ENCODE measurements at places on chromosomes 6 and 20.

DNA sequence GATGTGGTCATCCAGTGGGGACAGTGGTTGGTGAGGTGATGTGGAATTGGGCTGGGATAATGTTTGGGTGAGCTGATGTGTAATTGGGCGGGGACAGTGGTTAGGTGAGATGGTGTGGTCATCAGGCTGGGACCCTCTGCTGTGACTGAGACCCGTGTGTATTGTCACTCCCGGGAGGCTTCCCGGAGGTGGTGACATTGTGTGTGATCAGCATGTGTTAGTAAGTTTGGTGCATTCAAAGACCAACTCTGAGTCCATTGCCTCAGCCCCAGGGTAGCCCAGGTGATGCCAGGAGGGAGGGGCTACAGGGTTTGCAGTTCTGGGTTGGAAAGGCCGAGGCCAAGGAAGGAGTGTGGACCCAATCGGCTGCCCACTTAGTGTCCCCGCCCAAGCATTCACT is 375.5 kb downstream of the TAF4 start:
- no peak for DNase-seq

GRCh38 chr6:43295456-43295855 is 2.6 kb upstream of the SLC22A7 start:
- no peak for DNase-seq

DNA sequence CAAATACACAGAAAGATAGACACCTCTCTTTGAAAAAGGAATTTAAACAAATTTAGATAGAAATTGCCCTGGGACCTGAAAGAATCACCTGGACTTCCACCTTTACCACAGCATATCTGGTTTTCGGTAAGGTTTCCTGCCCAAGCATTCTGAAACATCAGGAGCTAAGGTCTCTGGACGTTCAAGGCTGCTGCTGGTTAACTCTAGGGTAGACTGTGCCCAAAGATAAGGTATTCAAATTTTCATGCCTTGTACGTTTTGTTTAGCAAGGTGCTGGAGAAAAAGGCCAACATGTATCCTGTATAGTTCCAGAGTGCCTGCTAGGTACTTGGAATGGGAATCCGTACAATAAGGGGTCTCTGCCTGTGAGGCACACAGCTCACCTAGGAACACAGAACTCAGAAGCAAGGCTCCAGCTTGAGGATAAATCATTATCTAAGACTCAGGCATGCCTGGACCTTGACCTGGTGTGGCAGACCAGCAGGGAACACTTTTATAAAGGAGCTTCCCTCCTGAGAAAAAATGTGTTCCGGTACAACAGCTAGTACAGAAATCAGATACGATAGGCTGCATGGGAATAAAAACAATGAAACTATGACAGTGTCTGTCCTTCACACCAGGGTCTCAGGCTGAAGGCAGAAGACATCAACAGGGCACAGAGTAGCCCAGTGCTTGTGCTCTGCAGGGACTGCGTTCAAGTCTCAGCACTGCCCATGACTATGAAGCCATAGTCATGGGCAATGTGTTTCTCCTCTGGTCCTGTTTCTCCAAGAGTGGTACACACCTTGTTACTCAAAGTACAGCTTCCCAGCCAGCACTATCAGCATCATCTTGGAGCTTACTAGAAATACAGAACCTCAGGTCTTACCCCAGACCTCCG is 70.4 kb downstream of the METTL24 start:
- no peak for DNase-seq

DNA sequence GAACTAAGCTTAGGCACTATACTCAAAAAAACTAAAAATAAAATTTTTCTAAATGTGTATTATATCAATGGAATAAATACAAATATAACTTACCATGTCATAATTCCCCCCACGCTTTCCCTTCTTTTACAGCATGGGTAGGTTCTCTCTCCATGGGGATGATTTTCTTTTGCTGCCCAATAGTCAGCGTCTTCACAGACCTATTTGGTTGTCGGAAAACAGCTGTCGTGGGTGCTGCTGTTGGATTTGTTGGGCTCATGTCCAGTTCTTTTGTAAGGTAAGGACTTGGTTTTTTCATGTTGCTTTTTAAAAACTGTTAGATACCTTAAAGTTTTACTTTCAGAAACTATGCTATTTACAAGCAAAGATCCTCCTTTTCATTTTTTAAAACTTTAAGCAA is 85.3 kb downstream of the SLC16A10 start:
- DNase-seq = no peak

DNA sequence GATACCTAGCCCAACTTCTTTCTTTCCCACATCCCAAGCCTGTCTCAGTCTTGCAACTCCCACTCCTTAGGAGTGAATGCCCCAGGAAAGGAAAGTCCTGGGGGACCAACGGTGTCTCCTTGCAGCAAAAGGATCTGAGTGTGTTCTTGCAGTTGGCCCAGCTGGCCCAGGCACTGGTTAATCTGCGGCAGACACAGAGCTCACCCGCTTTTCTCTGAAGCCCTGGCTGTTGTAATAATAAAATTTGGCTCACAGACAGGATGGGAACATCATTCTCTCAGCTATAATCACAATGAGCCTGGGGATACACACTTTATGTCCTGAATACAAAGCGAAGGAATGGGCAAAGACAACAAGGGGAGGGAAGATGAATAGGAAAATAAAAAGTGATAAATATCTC is 287.0 kb upstream of the PRND start:
- DNase-seq = no peak

GRCh38 chr20:56957737-56958553 is 308.5 kb downstream of the BMP7 start:
- no peak for DNase-seq

- DNase-seq = no peak
Measured at GRCh38 chr6:92767101-92767500, 652.3 kb downstream of the EPHA7 start.

DNA sequence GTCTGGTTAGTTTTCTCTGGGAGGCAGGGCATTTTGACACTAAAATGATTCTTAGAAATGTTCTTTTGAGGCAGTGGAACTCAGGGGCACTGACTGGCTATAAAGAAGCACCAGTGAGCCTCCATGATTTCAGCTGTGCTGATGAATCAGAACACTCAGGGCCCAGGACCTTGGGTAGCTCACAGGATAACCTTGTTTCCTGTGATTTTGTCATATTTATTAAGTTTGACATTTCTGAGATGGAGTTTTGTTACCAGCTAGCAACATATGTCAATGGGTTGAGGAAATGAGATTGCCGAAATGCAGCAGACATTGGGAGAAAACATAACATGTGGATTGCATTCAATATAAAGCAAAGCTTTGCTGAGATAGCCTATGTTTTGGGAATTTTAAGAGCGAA is 802.4 kb downstream of the EYS start:
- DNase-seq = no peak

- no peak for DNase-seq
Measured at GRCh38 chr6:43396408-43397149, 27.1 kb upstream of the ZNF318 start.

DNA sequence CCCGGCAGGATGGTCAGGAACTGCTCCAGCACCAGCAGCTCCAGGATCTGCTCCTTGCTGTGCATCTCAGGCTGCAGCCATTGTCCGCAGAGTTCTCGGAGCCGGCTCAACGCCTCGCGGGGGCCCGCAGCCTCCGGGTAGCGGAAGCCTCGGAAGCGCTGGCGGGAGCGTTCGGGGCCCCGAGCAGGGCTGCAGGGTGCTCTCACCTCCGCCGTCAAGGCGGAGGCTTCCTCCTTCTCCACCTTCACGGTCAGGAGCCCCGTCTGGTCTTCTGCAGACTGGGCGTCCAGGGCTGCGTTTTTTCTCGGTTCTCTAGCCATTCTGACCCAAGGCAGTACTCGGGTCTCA is 434 bp downstream of the ZKSCAN4 start:
- DNase-seq = peak; percentile 52

DNA sequence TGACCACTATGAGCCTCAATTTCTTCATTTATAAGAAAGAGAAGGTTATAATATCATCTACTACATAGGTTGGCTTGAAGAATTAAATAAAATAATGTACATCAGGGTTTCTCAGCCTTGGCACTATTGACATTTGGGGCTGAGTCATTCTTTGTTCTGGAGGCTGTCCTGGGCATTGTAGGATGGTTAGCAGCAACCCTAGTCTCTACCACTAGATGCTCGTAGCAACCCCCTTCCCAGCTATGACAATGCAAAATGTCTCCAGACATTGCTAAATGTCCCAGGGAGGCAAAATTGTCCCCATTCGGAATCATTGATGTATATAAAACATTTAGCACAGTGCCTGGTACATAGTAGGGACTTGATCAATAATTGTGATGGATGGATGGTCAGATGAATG is 152.1 kb downstream of the KHDC1L start:
- no peak for DNase-seq

DNA sequence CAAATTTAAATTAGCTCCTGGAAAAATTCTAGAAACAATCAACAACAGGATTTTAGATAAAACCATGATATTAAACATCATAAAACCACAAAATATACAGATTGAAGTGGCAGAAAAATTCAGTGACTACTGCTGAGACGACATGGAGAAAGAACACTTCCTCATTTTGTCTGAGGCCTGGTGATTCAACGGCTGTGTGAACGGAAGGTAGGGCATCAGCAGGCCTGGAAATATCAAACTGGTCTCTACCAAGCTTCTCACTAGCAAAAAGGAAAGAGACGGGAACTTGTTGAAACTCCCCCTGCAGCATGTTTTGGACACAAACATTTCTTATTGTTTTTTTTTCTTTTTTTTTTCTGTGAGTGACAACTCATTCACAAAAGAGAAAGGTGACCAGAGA is 58.0 kb upstream of the AHI1 start:
- no peak for DNase-seq

DNA sequence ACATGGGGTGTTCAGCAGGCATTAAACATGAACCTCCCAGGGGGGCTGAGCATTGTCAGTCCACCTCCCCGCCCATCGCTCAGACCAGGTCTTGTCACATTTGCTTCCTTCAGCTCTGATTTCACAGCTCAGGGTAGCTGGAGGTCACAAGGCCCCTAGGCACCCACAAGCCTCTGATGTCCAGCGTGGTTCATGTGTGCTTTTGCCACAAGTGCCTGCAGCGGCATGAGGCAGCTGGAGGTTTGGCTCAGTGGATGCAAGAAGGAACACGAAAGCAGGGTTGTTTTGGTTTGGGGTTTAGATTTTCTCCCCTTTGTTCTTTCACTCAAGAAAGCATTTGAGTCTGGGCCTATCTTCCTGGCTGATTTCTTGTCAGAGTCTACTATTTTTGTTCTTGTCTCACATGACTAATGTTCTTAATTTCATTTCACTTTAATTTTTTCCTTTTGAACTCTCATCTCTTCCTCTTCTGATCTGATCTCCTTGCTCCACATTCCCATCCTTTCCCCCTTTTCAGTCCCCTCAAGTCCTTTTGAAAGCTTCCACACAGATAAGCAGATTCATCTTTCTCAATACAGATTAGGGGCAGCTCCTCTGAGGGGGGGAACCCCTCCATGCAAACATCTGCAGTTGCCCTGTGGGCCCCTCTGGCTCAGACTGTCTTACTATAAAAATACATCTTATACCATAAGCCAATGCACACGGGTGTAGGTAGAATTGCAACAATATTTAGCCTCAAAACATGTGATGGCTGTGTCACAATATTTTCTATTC is 68.1 kb upstream of the CEP85L start:
- peak; percentile 48 for DNase-seq

DNA sequence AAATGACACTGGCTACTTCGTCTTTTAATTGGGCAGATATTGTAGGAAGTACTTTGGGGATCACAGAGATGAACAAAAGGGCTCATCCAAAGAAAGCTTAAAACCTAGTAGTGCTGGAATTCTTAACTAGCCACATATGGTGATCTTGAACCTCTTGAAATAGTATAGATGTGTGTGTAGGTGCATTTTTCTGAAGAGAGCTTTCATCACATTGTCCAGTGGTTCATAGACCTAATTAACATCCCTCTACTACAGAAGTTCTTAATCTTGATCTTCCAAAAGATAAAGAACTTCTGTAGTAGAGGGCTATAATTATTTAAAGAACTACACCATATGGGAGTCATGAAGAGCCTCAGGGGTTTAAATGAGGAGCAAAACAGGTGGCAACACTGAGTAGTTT is 2.3 kb upstream of the PRIM2 start:
- DNase-seq = no peak

GRCh38 chr6:119310486-119311036 is 39.0 kb downstream of the MAN1A1 start:
- peak; percentile 29 for DNase-seq

DNA sequence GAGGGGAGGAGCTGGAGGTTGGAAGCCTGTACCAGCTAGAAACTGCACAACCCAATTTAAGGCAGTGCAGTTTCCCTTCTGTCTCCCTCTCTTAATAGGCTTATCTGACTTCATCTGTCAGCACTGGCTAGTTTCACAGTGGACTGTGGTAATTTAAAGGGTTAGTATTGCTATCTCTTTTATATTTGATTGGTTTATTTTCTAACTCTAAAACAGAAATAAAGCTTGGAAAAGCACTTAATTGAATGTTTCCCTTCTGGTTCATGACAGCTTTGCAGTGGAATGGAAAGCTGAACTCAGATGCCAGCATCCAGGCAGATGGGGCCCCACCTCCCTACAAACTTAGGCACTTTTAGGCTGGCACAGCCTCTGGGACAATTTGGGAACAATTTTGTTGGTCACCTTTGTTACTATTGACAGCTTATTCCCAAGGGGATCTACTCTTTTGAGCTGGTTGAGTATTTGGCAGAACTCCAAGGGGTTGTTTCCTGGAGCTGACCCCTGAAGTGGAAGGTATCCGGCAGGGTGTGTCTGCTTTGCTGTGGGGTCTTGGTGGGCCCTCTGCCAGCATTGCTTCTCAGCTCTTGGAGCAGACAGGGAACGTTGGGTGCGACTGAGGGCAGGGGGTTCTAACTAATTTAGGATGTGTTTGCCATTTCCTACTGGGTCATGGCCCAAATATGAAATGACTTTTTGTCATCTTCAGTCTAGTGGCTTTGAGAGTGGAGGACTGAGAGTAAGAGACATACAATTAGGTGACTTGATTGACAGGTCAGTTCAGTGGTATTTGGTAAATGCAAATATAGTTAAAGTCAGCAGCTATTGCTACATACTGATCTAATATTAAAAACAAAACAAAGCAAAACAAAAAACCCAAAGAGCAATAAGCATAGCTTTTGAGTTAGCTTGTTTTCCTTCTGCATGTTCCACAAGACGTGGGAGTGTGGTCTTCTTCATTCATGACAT is 9.3 kb downstream of the SH3BGRL2 start:
- DNase-seq = no peak

- DNase-seq = no peak
Measured at GRCh38 chr6:156618600-156619205, 158.5 kb upstream of the ARID1B start.

DNA sequence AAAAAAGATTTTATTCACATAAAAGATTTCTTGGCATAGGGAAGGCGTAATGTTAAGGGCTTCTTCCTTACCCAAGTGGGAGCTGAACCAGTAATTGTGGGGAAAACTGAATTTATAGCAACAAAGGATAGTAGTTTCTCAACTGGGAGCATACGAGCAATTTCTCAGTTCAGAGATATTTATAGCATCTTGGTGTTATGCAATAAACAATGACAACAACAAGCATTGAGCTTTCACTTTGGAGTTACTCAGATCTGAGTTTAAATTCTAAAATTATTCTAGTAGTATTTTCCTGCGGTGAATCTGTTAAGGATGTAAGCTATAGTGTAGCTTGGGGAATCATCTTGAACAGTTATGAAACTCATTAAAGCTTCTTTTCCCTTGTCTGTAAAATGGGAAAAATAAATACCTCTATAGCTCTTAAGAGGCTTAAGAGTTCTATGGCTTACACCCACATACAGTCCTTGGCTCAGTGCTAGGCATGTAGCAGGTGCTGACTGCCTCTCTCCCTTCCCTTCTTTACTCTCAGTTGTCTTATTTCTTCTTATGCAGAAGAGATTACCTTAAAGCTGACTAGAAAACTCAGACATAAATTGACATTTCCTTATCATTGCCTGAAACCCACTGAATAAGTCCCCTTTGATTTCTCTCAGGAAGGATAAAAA is 58.8 kb downstream of the SAMD5 start:
- no peak for DNase-seq

GRCh38 chr6:160735523-160735922 is 33.5 kb downstream of the PLG start:
- no peak for DNase-seq
